Naive thymus-derived CD4-positive, alpha-beta T cell (primary cell): ENCODE measurements at places on chromosomes 1 and 21.
A peak's percentile ranks its signal among the peaks of the same experiment; 100 is the strongest.

DNA sequence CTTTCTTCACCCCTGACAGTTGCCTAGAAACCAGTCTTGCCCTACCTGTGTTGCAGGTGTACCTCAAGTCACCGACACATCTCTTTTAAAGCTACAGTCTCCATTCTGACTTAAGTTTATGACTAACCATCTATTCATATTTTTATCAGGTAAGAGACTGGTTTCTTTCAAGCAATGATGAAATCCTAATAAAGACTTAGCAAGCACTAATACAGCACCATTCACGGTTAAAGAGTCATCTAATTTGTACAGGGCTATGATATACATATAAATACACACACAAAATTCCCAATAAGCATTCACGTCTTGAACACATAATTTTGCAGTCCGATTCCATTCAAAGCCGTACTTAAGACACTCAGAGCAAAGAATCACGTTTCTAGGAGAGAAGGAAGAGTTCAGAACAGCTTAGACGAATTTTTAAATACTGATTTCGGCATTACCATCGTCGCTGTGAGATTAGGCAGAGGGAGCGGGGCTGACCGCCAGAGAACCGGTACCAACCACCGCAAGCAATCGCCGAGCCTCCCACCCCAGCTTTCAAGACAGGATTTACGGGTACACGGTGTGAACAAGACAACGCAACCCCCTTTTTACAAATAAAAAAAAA, 943 bp downstream of the ERRFI1 start:
- DNase-seq: no peak

DNA sequence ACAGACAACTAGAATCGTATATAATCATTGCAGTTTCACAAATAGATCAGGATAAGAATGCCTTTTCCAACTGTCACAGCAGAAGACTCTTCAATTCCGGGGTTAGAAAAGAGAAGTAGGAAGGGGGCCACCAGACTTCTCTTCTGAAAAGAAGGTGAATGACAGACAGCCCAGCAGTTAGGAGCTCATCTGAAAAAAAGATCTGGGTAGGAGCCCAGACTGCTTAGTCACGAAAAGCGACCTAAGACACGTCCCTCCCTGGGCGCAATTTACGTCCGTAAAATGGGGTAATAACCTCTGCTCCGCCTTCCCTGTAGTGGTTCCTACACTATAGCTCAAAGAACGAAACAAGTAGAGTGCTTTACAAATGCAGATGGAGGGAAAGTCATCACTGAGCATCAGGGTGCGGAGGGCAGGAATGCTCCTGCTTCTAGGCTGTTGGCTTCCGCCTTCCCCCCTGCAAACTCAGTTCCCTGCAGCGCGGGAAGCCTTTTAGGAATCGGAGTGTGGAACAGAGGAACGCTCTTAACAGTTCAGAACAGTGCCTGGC, 582 bp downstream of the ORC1 start:
- DNase-seq: peak; percentile 48

DNA sequence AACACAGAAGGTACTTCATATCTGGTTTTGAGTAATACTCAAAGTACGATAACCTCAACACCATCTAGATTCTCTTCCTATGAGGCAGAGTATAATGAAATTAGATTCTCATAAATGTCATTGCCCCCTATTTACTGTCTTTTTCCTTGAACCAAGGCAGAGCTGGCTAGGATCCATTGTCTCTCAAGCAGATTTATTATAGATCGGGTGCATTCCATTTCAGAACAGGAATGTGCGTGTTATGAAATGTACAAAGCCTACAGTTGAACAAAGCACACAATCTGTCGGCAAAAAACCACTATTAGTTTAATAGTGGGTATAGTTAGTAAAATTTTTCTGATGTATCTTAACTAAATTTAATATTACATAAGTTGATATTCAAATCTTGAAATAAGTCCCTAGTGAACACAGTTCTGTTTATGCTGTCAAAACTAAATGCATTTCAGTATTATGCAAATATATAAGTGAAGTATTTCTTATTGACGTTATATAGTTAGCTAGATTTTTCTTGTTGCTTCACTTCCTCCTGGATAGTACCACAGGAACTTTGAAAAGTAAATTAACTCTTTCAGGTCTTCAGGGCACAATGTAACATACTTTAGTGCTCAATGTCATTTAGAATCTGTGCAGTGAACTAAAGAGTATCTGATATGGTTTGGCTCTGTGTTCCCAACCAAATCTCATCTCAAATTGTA, 92.1 kb downstream of the DDAH1 start:
- no peak for DNase-seq

GRCh38 chr1:23915466-23915865, 2.3 kb upstream of the CNR2 start:
- no peak for DNase-seq

DNA sequence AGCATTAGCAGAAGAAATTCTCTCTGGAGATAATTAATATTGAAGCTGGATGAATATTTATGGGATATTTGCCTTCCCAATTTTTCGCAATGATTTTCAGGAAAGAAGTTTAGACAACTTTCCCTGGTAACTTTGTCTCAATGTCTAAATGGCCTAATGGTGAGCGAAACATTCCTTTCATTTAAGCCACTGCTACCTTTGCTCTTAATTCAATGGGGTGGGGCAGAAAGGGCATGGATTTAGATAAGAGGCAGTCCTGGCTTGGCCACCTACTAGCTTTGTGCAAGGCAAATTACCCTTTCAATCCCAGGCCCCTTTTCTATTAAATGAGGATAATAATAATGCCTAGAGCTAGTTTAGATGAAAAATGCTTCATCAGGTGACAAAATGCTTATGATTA, 27.1 kb upstream of the LYST start:
- no peak for DNase-seq

DNA sequence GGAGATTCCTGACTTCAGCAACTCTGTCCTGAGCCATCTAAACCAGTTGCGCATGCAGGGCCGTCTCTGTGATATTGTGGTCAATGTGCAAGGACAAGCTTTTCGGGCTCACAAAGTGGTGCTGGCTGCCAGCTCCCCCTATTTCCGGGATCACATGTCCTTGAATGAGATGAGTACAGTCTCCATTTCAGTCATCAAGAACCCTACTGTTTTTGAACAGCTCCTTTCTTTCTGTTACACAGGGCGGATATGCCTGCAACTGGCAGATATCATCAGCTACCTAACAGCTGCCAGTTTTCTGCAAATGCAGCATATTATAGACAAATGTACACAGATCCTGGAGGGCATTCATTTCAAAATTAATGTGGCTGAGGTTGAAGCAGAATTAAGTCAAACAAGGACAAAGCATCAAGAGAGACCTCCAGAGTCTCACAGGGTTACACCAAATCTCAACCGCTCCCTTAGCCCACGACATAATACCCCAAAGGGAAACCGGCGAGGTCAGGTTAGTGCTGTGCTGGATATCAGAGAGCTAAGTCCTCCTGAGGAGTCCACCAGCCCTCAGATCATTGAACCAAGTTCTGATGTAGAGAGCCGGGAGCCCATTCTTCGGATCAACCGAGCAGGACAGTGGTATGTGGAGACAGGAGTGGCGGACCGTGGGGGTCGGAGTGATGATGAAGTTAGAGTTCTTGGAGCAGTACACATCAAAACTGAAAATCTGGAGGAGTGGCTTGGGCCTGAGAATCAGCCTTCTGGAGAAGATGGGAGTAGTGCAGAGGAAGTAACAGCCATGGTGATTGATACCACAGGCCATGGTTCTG, 2.3 kb downstream of the ZBTB37 start:
- peak; percentile 18 for DNase-seq

DNA sequence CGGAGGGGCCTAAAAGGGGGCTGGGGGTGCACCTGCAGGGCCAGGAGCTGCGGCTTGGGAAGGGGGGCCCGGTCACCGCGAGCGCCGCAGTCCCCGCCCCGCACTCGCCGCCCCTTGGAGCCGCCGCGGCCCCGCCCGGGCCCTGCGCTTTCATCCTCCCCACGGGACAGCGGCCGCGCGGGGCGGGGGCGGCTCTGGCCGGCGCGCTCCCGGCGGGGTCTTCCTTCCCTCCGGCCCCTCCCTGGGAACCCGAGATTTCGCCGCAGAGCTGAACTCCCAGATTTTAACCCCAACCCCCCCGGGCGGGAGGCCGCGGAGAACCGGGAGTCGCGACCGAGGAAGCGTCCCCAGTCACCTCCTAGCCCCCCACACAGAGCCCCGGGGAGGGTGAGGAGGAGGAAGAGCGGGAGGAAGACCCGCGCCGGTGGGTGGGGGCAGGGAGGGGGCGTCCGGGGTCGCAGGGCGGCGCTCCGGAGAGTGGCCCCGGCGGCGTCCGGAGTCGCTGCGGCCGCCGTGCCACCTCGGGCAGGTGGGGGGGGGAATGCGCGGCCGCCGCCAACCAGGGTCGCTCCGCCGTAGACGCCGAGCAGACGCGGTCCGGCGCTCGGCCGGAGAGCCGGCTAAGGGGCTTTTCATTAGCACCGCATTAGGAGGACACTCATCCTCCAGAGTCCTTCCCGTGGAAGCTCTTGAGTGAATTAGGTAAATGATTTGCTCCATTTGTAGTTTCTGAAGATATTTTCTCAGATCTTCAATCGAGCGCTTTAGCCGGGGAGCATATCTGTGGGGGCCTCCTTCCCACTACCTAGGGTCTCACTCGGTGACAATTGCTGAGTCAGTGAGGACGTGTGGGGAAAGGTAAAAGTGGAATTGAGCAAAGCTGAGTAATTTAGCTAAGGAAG, 31.6 kb upstream of the NFIA start:
- peak; percentile 41 for DNase-seq

- no peak for DNase-seq
These were observed 23.1 kb downstream of the HSD11B1 start for GRCh38 chr1:209727785-209728184.

- DNase-seq: peak; percentile 65
These were observed 683 bp downstream of the LRRC8D start for GRCh38 chr1:89821322-89822108.

DNA sequence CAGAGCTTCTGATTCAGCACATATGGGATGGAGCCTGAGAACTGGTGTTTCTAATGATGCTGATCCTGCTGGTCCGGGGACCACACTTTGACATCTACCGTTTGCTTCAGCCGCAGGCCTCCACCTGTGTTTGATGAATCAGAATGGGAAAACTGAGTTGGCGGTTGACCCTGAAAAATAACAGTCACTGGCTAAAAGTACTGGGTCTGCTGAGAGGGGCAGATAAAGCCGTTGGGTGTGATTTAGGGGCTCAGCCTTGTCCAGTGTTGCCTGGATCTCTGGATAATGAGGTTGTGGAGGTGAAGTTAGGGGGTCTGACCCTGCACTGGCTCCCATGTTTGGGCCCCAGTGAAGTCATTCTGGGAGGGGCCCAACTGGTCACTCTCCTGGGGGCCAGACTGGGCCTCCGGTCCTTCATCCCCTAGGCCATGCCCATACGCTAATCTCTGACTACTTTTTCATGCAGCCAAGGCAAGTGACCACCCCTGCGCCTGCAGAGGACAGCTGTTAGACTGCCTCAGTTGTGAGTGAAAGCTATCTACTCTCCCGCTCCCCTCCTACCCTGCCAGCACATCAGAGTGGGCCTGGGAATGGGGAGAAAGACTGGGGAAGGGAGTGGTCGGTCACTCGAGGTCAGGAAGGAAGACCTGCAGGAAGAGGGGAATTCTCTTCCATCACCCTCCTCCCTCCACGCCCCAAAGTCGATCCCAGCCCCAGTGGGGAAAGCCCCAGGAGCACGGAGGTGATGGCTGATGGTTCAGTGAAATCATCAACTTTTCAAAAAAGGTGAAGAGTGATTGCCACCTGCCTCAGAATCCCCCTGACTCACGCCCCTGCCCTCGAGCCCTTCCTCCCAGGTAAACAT, 27.7 kb downstream of the VASH2 start:
- DNase-seq: no peak

DNA sequence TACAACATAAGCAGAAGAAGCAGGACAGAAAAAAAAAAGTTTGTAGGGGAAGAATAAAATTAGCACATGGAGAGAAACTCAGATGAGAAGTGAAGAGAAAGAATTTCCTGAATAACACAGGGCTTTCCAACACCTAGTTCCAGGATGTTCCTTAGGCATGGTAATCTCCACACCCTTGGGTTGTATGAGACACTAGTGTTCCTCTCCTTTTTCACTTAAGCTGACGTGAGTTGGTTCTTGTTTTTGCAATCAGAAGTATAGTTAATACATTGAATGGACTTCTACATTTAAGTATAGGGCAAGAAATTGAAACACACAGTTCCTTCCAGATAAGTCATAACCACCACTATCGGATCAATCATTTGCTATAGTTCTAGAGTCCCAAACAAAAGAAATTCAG, 51.0 kb downstream of the LPAR3 start:
- DNase-seq: no peak

- no peak for DNase-seq
These were observed 11.6 kb upstream of the NCMAP start for GRCh38 chr1:24544239-24544638.

GRCh38 chr1:31249854-31250253, 10.2 kb upstream of the NKAIN1 start:
- no peak for DNase-seq

- no peak for DNase-seq
These were observed 36.8 kb upstream of the PKN2 start for GRCh38 chr1:88647249-88647645.

GRCh38 chr1:247812637-247813036, 11.3 kb downstream of the OR14A16 start:
- no peak for DNase-seq

GRCh38 chr21:41369105-41369919, 7.5 kb downstream of the MX2 start:
- no peak for DNase-seq

- no peak for DNase-seq
These were observed 42.2 kb downstream of the OLIG1 start for GRCh38 chr21:33112151-33112550.

DNA sequence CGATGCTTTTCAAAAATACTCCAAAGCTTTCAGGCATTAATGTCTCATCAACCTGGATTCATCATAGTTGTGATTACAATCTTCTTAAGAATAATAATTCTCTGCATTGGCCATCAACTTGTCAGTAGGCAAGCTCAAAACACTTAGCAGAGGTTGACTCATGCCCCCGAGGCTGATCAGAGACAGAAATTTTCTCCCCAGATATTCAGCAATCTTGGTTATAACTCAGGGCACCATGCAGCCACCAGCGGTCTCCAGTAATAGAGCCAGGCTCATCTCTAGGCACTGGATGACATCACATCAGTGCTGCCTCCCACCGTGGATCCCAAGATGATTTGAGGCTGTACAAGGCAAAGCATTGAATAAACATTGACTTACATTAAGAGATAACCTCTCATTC, 14.3 kb upstream of the IFFO2 start:
- no peak for DNase-seq

GRCh38 chr1:184118046-184118445, 66.5 kb downstream of the TSEN15 start:
- no peak for DNase-seq

DNA sequence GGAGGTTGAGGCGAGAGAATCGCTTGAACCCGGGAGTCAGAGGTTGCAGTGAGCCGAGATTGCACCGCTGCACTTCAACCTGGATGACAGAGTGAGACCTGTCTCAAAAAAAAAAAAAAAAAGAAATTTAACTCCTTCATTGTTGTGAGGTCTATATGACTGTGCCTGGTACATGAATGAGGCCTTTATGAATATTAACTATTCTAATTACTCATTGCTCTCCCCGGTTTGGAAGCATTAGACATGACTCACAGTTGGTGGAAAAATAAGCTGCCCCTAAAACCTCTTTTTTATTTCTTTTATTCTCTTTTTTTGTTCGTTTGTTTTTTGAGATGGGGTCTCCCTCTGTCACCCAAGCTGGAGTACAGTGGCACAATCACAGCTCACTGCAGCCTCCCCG, 3.3 kb downstream of the NPPB start:
- DNase-seq: no peak

GRCh38 chr1:23528250-23528978, 2.6 kb downstream of the E2F2 start:
- DNase-seq: peak; percentile 57
